ENCODE measurements at places on chromosomes 5 and 9.

- no peak for DNase-seq
These were observed 188.3 kb upstream of the MEF2C start for GRCh38 chr5:89071101-89071940.

GRCh38 chr5:126031989-126032716 lies 391.1 kb upstream of the GRAMD2B start:
- no peak for DNase-seq

GRCh38 chr9:37178742-37179141 lies 58.4 kb downstream of the ZCCHC7 start:
- no peak for DNase-seq

GRCh38 chr5:95864944-95865504 lies 42.5 kb upstream of the GLRX start:
- DNase-seq = no peak

GRCh38 chr9:7653262-7653661 lies 146.3 kb downstream of the DMAC1 start:
- DNase-seq = no peak

GRCh38 chr5:68419637-68420452 lies 204.3 kb downstream of the PIK3R1 start:
- DNase-seq = peak; percentile 63

GRCh38 chr9:132167192-132167591 lies 5.3 kb downstream of the NTNG2 start:
- no peak for DNase-seq

GRCh38 chr5:73354406-73354805 lies 94.2 kb downstream of the FOXD1 start:
- DNase-seq = no peak

- peak; percentile 97 for DNase-seq
These were observed at the start of gene KCNN2 for GRCh38 chr5:114361724-114362196. Gene KCNN2, plus strand, starts transcription at chr5:114362070. Its CDS starts 70 bp downstream, at chr5:114362140.

- DNase-seq = no peak
These were observed 71.9 kb downstream of the FOXD1 start for GRCh38 chr5:73376618-73377170.

DNA sequence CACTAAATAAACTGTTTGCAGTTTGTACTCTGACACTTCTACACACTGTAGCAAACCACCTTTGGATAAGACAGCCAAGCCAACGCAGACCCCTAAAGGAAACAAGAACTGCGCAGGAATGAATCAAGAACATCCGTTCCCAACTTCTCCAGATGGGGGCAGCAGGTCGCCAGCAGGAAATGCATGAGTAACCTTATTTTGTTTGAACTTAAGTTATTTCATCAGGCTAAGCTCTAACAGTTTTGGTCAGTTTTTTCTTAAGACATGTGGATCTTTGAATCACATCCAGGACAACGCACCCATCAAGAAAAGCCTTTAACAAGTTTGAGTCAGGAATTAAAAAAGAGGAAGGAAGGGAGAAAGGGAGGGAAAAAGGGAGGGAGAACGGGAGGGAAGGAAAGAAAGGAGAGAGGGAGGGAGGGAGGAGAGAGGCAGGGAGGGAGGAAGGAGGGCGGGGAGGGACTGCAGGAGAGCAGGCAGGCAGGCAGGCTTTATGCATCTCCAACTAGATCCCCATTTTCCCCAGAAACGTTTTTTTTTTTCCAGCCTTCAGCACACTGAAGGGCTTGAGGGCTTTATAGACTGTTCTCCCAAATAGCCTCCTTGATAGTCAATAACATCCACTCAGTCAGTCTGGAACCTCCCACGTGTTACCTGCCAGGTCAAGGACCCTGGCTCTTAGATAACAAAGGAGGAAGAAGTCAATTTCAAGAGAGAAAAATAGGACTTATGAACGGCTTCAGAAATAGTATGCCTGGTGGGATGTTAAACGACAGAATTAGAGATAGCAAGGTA lies 22.2 kb downstream of the BHMT start:
- no peak for DNase-seq

DNA sequence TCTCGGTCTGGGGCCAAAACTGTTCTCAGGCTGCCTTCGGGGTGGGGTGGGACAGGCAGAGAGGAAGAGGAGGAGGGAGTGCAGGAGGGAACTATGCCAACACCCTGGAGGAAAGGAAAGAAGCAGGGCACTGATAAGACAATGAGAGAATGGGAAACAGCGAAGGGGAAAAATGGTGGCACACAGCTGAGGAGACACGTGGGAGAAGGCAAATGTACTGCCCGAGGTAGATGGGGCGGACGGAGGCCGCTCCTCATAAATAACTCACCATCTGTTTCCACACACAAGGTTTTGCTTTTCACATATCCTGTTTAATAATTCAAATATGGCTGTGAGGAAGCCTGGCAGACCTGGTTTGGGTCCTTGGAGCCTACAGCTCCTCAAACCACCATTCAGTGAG lies 148.2 kb upstream of the LRRTM2 start:
- DNase-seq = no peak

DNA sequence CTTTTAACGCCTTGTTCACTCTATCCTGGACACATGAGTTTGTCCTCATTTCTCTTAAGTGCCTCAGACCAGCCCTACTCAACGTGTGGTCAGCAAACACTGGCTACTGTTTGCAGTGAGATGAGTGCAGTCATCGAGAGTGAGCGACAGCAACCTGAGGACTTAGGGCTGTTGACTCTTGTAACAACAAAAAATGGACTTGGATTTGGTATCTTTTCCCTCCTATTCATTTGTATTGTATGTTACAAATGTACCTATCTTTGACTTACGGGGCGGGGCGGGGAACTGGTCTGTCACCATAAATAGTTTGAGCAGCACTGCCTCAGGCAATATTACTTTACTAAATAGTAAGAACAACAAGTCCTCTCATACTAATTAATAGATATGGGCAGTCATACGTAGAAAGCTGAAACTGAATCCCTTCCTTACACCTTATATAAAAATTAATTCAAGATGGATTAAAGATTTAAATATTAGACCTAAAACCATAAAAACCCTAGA lies 84.1 kb downstream of the TLE1 start:
- no peak for DNase-seq

DNA sequence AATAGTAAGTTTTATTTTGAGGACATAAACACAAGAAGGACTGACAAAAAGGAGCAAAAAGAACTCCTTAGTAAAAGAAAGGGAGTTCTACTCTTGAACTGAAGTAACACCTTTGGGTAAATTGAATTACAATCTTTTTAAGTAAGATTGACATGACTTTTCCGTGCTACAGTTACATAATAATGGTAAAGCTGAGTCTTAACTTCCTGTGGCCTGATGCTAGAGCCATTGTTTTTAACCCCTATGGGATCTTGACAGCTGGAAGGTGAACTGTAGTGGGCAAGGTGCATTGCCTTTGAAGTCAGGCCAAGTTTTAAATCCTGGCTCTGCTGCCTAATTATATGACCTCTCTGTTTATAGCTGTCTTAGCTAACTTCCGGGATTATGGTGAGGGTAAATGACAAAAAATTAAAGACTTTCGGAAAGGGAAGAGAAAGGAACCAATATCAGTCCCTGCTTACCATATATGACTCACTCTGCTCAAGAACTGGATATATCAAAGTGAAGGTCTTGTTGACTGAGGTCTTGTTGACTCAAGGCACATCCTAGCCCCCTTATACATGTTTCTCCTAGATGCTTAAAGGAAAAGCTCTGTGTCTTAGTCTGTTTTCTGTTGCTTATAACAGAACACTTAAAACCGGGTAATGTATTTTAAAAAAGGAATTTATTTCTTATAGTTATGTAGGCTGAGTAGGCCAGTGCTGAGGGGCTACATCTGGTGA lies 6.8 kb downstream of the HSD17B4 start:
- DNase-seq = no peak

DNA sequence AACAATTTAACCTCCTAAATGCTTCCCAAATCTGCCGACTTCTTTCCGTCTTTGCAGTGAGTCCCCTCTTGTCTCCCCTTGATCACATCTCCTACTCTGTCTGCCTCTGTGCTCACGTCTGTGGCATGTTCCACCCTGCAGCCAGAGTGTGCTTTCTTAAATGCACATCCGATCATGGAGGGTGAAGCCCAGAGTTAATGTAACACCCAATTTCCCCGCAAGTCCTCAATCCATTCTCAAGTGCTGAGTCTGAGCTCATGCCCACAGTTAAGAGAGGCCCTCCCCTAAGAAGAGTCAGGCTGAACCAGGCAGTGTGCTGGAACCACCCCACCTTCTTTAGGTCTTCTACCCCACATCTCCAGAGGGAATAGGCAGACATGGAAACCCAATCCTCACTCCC lies 164.8 kb downstream of the EPB41L4A start:
- DNase-seq = no peak

- DNase-seq = no peak
These were observed 10.0 kb downstream of the ENC1 start for GRCh38 chr5:74630453-74631066.

DNA sequence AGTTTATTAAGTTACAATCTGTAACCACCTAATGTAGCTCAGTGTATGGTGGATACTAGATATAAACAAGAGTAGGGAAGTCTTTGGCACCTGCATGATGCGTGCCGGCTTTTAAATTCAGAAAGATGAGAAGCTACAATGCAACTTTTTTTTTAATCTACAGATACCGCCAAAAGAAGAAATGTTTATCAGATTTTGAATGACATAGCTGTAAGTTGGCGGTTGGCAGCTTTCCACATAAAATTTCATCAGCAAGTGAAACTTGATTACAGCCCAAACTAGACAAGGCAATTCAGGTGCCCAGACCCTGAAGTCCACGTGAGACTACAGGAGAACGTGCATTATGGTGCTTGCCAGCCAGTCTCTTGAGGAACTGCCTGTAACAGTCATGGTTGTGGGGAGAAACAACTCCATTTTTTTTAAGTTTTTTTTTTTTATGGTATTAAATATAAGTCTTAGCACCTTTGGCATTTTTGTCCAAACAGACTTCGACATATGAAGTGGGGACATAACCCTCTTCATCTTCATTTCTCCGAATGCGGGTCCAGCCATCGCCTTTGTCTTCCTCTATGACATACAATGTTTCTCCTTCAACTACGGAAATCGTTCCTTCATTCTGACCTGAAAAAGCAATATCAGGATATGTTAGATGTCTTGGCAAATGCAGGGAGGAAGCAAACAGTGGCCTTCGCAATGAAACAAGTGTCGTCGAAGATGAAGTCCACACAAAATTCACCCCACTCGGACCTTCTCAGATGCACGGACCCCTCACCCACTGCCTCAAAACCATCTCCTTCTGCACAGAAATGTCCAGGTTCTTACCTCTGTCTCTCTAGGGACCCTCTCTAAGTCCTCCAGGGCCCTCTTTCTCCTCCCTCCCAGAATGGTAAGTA lies 60.4 kb downstream of the USP20 start:
- no peak for DNase-seq

DNA sequence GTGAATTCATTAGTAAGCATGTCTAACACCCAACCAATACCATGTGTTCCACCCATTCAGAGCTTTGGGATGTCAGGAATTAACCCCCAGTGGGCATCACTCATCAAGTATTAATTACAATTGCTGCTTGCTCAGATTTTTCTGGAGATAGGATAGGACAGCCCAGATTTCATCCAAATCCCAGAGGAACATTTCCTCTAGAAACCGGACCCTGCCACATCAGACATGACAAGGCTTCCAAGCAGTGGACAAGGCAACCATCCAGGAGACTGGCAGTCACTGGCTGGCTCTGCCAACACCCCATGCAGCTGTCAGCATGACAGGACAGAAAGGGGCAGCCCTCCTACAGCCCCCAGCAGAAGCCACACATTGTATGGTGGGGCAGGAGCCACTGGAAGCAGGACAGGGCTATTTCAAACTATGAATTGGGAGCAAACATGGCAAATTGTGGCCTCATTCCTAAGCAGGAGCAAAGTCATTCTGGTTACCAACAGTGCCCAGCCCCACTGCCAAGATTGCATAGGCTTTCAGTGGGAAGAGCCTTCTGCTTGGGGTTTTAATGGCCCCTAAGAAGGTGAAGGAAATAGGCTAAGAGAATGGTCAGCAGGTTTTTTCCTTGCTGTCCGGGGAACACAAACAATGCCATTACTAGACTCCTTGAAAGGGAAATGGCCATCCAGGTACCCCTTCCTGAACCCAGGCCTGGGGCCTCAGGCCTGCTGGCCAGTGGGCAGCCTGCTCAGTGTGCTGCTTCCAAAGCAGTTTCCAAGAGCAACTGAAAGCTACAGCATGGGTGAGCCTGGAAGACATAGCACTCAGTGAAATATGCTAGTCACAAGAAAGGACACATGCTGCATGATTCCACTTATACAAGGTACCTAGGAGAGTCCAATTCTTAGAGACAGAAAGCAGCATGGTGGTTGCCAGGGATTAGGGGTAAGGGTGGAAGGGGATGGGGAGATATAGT lies 294.7 kb upstream of the SLC30A5 start:
- no peak for DNase-seq

GRCh38 chr9:21873540-21874221 lies 71.2 kb downstream of the MTAP start:
- no peak for DNase-seq

GRCh38 chr5:98713027-98713426 lies 60.4 kb upstream of the RGMB start:
- no peak for DNase-seq

- peak; percentile 29 for DNase-seq
These were observed 39.6 kb upstream of the FCN1 start for GRCh38 chr9:134957165-134957944.

GRCh38 chr5:67795781-67796477 lies 419.6 kb upstream of the PIK3R1 start:
- DNase-seq = no peak

DNA sequence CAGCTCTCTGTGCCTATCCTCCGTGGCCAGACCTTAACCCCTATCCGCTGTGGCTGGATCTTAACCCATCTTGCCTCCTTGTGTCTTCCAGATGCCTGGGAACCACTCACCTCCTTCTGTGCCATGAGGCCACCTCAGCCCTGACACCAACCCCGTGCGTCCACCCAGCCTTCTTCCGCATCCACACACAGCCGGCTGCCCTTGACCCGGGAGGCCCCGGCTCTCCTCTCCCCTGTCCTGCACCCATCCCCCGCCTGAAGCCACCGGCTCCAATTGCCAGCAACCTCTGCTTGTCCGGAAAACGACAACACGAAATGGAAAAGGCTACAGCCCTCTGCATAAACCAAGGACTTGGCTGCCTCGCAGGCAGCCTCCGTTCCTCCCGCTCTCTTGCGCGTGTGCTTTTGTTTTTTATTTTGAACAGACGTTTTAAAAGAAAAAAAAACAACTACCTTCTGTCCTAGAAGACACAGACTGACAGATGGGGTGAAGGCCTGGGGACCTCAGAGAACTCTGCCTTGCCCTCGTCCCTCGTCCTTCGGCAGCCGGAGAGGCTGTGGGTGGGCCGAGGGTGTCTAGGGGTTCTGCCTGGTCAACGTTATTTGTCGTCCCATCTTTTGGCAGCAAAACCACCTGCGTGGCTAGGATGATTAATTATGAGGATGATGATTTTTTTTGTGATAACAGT lies 32.5 kb upstream of the HMCN2 start:
- DNase-seq = no peak

GRCh38 chr5:143229896-143230675 lies 173.4 kb downstream of the NR3C1 start:
- DNase-seq = peak; percentile 53

Data from kidney (tissue), 22 donors.